ENCODE measurements at places on chromosomes 1 and 21.

DNA sequence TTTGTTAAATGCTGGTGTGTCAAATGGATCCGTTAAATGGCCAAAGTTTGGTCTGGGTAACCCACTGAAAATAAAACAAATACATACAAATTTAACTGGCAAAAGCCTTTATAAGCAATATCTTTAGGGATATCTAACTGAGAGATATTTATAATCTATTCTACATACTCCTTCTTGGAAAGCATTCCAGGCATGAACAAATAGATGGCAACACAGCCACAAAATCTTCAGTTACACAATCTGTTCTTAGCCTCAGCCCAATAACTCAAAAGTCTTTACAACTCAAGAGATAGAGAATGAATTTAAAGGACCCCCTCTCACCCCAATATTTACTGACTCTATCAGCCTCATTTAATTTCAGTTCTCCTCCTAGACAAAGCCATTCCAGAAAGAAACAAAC is 58.7 kb downstream of the NRDC start:
- no peak for DNase-seq

- no peak for DNase-seq
These were observed 44.0 kb downstream of the EIF2D start for GRCh38 chr1:206568256-206568655.

DNA sequence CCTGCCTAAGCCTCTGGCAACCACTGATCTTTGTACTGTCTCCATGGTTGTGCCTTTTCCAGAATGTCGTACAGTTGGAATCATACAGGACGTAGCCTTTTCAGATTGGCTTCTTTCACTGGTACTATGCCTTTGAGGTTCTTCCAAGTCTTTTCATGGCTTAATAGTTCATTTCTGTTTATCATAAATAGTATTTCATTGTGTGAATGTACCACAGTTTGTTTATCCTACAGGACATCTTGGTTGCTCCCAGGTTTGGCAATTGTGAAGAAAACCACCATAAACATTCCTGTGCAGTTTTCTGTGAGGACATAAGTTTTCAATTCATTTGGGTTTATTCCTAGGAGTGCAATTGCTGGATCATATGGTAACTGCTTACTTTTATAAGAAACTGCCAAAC is 190.6 kb upstream of the RAB4A start:
- no peak for DNase-seq

GRCh38 chr1:37932759-37933158 is 14.1 kb downstream of the INPP5B start:
- no peak for DNase-seq

- DNase-seq, result no peak
These were observed 85.7 kb downstream of the DYRK1A start for GRCh38 chr21:37452227-37452626.

DNA sequence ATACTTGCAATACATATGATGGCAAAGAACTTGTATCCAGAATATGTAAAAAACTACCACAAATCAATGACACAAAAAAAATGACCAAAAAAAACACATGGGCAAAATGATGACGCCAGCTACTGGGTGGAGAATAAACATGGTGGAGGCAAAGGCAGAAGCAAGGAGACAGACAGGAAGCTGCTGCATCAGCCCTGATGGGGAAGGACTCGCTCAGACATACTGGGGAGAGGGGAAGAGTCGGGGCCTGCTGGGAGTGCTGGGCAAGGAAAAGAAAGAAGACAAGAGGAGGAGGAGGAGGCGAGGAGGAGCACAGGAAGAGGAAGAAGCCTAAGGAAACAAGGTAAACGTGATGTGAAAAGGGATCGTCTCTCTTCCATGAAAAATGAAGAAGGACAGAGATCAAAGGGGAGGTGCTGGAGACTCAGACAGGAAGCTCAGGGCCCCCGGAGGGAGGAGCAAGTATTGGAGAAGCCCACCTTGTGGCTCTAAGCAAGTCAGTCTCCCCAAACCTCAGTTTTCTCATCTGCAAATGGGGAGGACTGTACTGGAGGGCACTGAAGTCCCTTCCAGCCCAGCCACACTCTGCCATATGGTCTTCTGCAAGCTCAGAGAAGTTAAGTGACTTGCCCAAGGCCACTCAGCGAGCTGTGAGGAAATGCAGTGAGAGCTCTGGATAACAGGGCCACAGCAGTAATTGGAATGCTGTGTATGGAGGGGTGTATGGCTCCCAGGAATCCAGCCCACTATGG is 24.2 kb downstream of the OLFML2B start:
- no peak for DNase-seq

DNA sequence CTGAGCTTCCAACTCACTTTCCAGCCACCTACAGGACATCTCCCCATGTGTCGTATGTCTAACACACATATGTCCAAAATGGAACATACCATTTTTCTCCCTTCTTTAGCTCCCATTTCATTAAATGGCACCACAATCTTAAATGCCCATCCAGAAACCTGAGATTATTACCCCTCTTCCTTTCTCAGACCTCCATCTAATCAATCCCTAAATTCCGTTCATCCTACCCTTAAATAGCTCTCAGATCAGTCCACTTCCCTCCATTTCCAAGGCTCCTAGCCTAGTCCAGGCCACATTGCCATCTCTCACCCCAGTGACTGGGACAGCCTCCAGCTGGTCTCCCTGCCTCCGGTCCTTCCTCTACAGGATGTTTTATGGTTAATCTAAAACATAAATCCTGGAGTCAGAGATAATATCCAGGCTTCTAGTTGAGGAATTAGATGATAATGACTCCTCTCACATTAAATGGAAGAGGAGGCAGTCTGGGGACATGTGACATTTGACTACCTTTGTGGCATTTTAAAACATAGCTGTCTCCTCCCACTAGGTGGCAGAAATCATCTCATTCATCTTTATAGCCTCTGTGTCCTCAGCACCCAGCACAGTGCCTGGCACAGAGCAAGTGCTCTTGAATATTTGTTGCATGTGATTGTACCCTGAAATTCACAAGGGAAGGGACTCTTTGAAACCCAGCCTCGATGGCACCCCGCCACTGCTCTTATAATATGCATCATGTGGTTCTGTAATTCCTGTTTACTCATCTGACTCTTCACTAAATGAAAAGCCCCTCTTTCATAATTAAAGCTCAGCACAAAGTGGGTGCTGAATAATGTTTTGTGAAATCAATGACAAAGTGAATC is 102.3 kb downstream of the TMEM53 start:
- DNase-seq, result no peak

- no peak for DNase-seq
These were observed 42.2 kb downstream of the H3-3A start for GRCh38 chr1:226104671-226105121.

Measured in RWPE2 (cell line).